ENCODE measurements at places on chromosomes 2 and 18. TPM values are rescaled to one million over a fixed set of nuclear protein-coding genes. Genes with fewer than 3 reads are reported as not detected.
A peak's percentile ranks its signal among the peaks of the same experiment; 100 is the strongest.

- DNase-seq, result no peak
Measured at GRCh38 chr2:127191331-127192219, 28.5 kb downstream of the CYP27C1 start.

- peak; percentile 93 for DNase-seq
Measured at GRCh38 chr2:3604991-3605961, 10.4 kb downstream of the COLEC11 start.

METAP1D gene
- 18.0 TPM for total RNA-seq

SP5 gene
- not detected for total RNA-seq

DNA sequence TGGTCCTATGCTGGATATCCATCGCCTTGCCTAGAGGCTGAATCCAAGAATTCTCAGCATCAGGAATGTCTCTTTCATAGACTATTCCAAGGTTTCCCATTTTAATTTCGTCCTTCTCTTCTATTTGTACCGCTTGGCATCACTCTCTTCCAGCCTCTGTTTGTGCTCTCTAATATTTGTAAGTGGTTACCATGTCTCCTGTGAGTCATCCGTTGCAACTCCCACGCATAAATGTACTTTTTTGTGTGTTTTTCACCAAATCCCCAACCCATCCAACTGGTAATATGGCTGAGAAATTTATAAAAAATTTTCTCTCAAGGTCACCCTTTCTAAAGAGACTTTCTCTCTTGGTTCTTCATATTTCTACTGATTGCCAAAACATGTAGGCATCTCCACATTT is 21.8 kb downstream of the COLEC12 start:
- no peak for DNase-seq

- DNase-seq, result no peak
Measured at GRCh38 chr2:72895759-72896281, 8.6 kb downstream of the SPR start.

NOSTRIN gene
- 10.0 TPM for total RNA-seq

DNA sequence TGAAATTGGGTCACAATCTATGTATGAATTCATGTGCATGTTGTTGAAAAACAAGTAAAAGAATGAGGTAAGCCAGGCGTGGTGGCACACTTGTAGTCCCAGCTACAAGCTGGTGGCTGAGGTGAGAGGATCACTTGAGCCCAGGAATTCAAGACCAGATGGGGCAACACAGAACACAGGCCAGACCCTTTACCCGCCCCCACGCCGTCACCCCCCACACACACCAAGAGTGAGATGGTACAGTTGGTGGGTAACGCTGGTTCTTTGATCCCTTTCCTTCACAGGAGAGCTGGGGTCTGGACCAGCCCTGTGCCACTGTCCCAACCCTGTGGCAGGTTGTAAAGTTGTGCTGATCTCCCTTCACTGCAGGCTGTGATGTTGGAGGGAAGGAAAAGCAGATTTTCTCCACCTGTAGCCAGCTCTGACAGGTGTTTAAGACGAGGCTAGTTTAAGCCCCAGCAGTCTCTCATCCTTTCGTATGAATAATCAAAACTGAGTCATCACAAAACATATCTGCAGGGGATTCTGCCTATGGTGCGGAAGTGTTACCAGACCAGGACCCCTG is 13.6 kb downstream of the B3GNT2 start:
- no peak for DNase-seq

CPS1 gene
- 683 TPM for total RNA-seq

GRCh38 chr2:147980940-147981528 is 39.5 kb downstream of the ORC4 start:
- DNase-seq, result no peak

DNA sequence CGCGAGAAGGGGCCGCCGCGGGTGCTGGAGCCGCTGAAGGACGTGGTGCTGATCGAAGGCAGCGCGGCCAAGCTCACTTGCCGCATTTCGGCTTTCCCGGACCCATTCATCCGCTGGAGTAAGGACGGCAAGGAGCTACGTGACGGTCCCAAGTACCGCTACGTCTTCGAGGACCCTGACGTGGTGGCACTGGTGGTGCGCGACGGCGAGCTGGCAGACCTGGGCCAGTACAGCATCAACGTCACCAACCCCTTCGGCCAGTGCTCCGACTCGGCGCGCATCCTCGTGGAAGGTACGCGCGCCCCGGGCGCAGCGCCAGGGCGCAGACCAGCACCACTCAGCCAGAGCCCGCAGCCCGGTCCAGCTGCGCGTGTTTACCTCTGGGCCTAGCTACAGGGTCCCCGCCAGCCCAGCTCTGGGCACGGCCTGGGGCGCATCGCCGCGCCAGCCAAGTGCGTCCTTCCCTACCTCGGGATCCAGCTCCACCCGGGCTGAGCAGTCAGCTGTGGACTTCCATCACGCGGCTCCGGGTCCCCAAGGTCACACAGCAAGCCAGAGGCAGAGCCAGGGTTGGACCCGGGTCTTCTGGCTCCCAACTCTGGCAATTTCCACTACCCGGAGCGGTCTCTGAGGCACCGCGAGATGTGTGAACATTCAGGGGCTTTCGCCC is 1.7 kb upstream of the GMPPA start:
- no peak for DNase-seq

DNA sequence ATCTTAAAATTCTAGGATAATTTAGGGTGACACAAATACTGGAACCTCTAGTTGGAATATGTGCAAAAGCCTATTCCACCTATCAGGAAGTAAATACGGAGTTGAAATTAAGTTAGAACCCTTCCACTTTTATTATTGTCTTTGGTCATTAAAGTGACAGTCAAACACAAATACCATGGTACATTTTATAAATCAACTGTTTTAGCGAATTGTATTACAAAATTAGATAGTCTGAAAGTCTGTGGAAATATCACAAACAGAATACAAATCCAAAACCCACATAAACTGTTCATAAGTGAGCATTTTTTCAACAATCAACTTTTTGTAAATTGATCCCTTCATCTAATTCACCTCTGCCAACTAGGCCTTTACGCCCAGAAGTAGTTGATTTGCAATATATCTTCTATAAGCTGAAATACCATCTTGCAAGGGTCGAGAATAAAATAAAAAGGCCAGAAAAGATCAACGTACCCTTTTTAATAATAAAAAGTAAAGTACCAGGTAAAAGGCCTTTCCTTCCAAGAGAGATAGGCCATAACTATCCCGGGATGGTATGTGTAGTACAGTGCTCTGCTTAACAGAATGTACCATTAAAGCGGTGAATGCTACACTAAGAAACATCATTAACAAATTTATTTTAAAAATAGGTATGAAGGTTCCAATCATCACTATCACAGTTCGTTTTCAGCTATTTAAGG is 1.3 kb downstream of the USP34 start:
- no peak for DNase-seq

AAMP gene
- 122 TPM for total RNA-seq

FOXD4L1 gene
- 0.25 TPM for total RNA-seq

DNA sequence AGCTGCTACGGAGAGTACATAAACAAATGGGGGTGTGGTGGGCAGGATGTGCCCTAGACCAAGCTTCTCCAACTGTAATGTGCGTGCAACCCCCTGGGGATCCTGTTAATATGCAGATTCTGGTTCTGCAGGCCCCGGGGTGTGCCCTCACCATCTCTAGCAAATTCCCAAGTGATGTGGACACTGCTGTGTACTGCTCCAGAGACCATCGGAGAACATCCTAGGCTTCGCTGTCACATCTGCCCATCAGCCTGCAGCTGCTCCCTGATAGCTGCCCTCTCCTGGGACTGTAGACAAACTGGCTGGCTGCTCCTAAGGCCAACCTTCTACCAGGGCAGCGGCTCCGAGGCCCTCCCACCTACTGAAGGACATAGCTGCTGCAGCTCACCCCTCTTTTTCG is 3.2 kb downstream of the HS1BP3 start:
- no peak for DNase-seq

- DNase-seq, result no peak
Measured at GRCh38 chr2:41710944-41711343, 336.9 kb upstream of the PKDCC start.

- no peak for DNase-seq
Measured at GRCh38 chr2:19362094-19362754, 3.8 kb upstream of the OSR1 start.

GCG gene
- not detected for total RNA-seq

- DNase-seq, result peak; percentile 11
Measured at GRCh38 chr2:54388076-54388475, 68.1 kb upstream of the SPTBN1 start.

GRCh38 chr2:182767578-182767977 is 51.5 kb downstream of the DNAJC10 start:
- peak; percentile 13 for DNase-seq

DNA sequence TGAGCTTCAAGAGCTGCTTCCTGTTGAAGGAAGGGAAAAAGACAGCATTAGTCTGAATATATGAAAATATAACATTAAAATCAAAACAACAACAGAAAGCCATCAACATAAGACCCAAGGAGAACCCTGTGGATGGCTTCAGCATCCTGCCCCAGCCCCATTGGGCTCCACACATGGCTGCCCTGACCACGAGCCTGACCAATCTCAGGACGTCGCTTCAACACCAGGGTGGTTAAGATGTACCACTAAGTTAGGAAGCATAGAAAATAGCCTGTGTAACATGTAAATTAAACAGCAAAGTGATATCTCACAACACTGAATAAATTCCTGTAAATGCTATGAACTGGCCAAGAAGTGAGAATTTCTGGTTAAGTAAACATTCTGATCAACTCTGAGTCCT is 77.2 kb upstream of the CD226 start:
- DNase-seq, result no peak

CMPK2 gene
- total RNA-seq, result 0.17 TPM

FAP gene
- total RNA-seq, result not detected

GRCh38 chr2:33573657-33574056 is 25.4 kb downstream of the FAM98A start:
- no peak for DNase-seq

DNA sequence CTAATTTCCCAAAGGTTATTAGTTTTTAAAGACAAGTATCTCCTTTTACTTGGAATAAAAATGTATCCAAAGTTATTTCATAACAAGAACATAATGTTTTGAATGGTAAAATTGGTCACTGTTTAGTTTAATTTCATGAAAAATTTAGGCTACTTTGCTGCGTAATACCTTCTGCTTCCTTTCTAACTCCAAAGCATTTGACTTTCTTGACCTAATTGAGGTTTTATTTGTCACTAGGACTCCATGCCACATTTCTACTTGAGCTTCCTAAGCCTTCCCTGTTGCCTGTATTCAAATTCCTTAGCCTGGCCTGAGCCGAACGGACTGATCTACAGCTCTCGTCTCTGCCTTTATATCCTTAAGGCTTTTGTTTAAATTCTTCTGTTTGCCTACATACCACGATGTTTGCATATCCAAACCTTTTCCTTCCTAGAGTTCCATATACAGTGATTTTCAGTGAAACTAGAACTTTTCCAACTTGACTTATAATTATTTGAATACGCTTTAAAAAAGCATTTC is 25.1 kb downstream of the ARMC9 start:
- no peak for DNase-seq

ADGRF3 gene
- total RNA-seq, result not detected

CD302 gene
- 2.0 TPM for total RNA-seq

GRCh38 chr2:38266382-38267061 is 110.6 kb downstream of the ATL2 start:
- no peak for DNase-seq

DNA sequence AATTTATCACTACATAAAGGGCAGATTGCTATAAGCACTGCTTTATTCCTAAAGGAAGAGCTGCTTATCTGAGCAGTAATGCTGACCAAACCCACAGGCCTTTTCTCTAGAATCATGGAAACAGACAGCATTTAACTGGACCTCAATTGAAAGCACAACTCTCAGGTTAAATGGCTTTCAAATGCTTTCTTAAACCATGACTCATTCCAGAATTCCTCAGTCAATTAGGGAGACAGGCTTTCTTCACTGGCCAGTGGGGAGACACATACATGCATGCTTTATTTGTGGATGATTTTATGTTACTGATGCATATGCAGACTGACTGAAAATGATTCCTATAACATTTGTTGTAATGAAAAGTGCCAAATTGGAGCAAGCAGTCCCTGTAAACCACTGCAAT is 114.6 kb downstream of the ACVR1 start:
- no peak for DNase-seq

DNA sequence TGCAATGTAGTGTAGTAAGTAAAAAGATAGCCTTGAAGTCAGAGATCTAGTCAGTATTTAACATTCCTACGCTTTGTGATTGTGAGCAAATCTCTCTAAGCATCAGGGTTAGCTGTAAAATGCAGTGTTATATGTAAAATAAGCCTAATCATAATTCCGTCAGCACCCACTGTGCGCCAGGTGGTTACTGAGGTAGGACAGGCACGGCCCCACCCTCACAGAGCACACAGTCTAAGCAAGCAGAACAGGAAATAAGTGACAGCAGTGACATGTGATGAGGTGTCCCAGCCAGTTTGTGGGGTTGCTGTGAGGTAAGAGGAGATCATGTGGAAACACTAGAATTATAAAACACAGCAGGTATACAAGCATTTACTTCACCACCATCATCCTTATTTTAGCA is 267.1 kb downstream of the ICOS start:
- DNase-seq, result no peak

DNA sequence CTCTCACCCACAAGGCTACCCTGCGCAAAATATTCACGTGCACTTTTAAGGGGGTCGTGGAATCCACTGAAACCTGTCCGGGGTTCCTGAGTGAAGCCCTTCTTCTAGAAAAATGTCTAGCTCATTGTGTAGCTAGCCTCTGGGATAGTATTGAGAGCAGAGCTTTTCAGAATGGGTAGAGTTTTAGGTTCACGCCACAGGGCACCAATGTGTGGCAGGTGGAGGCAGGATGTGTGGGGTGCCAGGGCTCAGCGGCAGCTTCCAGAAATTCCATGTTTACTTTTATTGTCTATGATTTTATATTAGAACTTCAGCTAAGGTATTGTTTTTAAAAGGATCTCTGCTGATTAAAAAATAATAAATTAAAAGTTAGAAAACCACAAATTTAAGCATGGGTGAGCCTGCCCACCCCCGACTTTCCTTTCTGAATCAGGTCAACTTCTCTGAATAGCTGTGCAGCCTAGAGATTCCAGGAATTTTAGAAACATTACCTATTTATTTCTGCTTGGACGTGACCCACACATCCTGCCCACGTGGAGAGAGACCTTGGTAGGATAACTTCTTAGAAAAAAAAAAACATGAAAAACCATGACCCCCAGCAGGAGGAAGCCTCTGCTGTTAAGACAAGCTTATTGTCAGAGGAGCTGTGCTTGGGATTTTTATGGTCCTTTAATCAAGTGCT is 163.7 kb downstream of the CTIF start:
- no peak for DNase-seq

DNA sequence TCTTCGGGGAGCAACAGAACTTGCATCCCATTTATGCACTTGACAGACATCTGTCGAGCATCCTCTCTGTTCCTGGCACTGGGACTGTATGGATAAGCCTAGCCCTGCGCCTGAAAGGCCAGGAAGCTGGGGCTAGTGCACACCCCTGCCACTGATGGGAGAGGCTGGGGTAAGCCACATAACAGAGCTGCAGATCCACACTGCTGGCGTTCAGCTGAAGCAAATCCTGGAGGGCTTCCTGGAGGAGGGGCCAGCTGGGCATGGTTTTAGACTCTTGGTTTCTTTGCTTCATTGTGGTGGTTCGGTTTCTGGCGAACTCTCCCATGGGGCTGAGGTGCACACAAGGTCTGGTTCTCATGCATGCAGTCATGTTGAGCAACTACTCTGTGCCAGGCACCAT is 45.5 kb upstream of the FOSL2 start:
- no peak for DNase-seq
